ENCODE measurements at places on chromosomes 11 and 22.

DNA sequence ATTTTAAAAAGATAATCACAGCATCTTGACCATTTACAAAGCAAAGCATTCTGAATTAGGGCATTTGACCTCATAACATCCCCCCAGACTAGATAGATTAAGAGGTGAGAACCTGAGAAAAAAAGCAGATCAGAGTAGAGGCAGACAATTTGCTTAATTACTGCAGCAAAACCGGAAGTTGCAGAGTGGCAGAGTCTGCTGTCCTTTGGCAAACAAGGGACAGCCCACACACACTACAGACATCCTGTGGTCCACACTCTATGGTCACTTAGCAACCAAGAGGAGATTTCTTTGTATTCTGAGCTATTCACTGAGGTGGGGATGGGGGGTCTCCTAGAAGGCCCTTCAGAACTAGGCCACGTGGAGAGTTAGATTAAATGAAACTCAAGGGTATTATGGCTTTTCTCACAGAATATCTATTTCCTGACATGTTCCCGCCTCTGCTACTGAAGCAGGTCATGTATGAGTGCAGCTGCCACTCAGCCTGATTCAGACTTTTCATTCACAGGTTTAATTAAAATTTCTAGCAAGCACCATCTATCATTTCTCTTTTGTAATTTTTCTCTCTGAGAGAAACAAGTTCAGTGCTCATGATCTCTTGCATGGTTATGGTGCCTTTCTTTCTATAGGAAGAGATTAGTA is 48.5 kb downstream of the SVIP start:
- no peak for ATAC-seq

- ATAC-seq, result peak; percentile 48
These were observed 729 bp downstream of the IL17RA start for GRCh38 chr22:17085277-17086181.

DNA sequence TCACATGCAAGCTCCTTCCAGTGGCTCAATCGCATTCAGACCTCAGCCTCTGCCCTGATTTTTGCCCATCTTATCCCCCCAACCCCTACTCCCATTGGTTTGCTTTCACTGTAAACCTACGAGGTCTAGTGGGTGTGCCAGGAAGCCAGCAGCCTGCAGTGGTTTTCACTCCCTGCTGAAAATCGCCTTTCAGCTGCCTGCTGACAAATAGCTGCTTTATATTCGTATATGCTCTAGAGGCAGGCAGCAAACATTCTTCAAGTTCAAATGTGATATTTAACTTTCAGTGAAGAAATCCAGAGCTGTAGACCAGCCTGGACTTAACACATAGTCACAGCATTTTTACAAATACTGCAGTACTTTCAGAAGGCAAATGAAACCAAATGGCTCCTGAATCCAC is 92.8 kb upstream of the APOA1 start:
- ATAC-seq, result peak; percentile 34

- no peak for ATAC-seq
These were observed 18.1 kb upstream of the SC5D start for GRCh38 chr11:121274332-121274991.

- no peak for ATAC-seq
These were observed 157.0 kb downstream of the CCDC34 start for GRCh38 chr11:27205779-27206570.

DNA sequence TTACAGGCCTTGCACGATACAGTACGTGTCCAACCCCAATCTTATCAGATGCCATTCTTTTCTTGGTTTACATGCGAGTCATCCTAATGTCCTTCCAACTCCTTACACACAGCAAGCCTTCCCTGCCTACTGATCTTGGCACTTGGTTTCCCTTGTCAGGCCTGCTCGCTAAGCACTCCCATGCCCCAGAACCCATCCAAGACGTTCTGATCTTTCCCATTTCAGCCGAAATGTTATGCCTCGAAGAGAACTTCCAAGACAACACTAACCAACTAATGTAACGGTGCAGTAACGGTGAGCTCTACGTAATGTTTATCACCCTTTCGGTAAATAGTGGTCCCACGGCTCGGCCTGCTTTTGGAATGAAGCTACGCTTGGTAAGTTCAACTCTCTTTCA is 521 bp downstream of the PES1 start:
- ATAC-seq, result no peak

GRCh38 chr22:50267591-50268390 is 2.4 kb downstream of the MAPK11 start:
- ATAC-seq, result no peak

- no peak for ATAC-seq
These were observed 203.7 kb downstream of the MN1 start for GRCh38 chr22:27597703-27598444.

DNA sequence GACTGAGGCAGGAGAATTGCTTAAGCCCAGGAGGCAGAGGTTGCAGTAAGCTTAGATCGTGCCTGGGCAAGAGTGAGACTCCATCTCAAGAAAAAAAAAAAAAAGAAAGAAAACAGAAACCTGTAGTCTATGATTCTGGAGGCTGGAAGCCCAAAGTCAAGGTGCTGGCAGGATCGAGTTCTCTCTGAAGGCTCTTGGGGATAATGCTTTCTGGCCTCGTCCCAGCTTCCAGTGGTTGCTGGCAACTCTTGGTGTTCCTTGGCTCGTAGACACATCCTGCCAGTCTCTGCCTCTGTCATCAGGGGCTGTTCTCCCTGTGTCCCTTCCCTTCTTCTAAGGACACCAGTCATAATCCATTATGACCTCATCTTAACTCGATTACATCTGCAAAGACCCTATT is 16.8 kb upstream of the CCDC86 start:
- no peak for ATAC-seq

GRCh38 chr11:6637871-6638270 is 17.7 kb downstream of the DCHS1 start:
- ATAC-seq, result no peak

Measured in stimulated activated memory B cell treated with anti-CD40 and anti-IgM and Interleukin-4, amounts not matched to agents 10 μg/mL and 1 μg/mL and 100 μg/mL, for 72 hours (primary cell).